Hepatocyte (in vitro differentiated cells): ENCODE measurements at places on chromosomes 2 and 18. TPM values are rescaled to one million over a fixed set of nuclear protein-coding genes. Genes with fewer than 3 reads are reported as not detected.
A peak's percentile ranks its signal among the peaks of the same experiment; 100 is the strongest.

DNA sequence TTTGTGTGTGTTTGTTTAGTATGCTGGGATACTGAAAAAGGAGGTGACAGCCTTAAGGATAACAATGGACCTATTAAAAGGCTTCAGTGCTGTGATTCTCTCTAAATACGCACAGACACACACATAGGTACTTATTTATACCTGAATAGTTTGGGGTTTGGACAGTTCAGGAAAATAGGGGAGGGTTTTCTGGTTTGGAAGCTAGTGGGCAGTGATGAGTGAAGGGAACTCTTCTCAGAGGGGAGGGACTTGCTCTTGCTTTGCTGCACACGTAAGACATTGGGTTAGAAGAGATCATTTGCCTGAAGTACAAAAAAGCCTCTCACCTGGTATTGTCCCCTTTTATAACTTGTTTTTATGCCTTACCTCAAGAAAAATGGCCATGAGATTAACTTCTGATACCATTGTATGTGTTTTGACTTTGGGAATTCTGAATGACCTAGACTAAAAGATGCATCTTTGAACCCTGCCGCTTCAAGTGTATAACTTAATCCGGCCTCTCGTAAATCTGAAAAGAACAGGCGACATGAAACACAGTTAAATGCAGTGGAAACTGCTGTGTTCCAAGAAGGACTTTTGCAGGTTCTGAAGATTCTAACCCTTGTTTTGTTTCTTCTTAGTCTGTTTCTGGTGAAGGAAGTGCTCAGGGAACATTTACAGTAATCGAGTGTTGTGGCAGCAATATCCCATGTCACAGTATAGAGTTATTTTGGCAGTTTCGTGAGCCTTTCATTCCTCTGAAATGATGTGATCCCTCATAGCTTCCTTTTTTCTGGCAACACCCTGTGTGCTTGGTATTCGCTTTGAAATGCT lies 2.5 kb downstream of the CRIM1 start:
- DNase-seq: peak; percentile 73

DNA sequence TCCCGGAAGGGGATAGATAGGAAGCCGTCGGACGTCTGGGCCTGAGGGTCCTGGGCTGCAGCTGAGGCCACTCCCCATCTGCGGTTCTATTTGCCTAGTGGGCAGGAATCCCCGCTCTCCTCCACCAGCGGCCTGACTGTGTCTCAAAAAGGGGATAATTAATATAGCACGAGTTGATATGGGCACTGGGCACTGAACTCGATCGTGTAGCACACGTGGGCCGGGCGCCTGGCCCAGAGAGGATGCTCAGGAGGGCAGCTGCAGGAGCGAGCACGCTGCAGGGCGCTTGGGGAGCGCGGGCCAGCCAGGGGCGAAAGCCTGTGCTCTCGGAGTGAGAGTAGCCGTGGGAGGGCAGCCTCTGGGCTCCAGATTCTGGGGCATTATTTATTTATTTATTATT lies 8.8 kb upstream of the GBX2 start:
- no peak for DNase-seq

DNA sequence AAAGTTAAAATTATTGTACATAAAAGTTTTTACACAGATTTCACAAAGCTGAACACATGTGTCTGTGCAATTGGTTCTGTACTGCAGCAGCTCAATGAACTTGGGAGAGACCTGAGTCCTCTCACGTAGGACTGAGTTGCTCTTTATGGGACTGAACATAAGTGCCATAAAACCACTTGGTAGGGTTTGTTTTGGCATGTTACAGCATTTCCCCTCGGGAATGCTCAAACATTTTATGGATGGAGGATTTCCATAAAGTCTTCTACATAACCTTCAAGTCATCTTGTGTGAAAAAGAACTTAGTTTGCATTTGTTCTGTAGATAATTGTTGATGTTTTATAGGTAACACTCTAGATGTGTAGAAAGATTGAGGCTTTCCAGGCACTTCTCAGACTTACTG lies 15.9 kb downstream of the LYPD6 start:
- DNase-seq: no peak

The CDK15 gene
- 0.80 and 4.0 TPM in 2 replicates for total RNA-seq

The RAB31 gene
- total RNA-seq: 21.0 and 26.0 TPM in 2 replicates

The C2orf15 gene
- 5.9 and 10.0 TPM in 2 replicates for total RNA-seq
